ENCODE measurements at places on chromosomes 16 and 17.

- DNase-seq = no peak
Measured at GRCh38 chr17:48576479-48577309, 1.5 kb downstream of the HOXB4 start.

- DNase-seq = no peak
Measured at GRCh38 chr17:30340801-30341356, 7.0 kb upstream of the TMIGD1 start.

DNA sequence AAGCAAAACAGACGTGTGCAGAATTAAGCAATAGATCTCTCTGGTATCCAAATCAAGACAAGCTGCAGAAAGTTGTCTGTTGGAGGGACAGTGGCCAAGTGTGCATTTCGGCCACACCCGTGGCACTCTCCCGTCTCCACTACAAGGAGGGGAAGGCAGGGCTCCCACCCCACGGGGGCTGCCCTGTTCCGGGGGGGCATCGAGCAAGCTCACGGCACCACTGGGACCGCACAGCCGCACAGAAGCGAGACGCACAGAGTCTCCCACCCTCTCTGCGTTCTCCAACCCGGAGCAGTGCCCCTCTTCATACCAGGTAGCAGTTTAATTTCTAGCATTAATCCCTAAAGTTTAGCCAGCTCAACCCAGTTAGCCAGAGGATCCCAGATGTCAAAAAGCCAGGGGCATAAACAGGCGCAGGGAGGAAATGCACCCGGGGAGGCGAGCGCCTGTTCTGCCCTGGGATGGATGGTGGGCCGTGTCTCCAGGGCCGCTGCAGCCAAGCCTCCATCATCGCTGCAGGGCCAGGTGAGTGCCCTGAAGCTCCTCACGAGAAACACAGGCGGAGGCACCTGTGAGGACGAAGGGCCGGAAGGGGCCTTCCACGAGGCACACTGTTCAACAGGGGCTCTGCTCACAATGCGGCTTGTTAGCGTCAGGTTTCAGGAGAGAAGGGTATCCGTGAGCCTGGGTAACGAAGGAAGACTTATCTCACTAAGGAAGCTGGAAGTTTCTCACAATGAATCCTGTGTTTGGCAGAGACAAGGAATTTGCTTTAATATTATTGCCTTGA lies 42.1 kb upstream of the METRNL start:
- DNase-seq = no peak

DNA sequence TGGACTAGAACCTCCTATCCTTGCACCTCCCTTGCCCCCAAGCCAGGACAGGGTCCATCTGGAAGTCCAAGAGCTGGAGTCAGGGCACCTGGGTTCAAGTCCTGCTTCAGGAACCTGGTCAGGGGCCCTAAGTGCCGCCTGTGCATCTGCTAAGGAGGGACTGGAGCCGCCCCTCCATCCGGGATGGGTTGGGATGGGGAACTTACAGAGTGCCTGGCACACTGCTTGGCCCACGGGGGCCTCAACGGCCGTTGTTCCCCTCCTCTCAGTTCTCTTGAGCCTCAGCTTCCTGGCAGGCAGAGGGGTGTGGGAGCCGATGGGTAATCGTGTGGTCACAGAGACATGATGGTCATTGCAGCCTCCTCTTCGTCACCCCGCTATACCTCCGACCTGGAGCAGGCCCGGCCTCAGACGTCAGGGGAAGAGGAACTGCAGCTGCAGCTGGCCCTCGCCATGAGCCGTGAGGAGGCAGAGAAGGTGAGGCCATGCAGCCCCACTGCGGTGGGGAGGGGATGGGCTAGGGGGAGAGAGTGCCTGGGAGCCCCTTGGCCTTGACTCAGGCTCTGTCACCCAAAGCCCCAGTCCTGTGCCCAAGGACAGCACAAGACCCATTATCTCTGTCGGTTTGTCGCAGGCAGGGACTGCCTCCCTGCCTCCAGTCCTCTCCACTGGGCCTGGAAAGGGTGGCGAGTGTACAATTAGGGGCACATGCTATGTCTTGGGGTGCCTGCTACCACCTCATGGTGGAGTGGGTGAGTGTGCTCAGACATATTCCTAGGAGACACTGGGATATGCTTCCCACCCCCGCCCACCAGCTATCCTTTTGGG lies 5.4 kb downstream of the EPN3 start:
- DNase-seq = no peak

DNA sequence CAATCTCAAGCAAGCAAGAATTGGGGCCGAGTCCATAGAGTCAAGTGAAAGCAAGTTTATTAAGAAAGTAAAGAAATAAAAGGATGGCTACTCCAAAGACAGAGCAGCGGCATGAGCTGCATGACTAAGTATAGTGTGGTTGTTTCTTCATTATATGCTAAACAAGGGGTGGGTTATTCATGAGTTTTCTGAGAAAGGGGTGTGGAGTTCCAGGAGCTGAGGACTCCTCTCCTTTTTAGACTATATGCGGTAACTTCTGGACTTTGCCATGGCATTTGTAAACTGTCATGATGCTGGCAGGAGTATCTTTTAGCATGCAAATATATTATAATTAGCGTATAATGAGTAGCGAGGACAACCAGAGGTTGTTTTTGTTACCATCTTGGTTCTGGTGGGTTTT lies 819.9 kb downstream of the KCNJ2 start:
- DNase-seq = no peak

DNA sequence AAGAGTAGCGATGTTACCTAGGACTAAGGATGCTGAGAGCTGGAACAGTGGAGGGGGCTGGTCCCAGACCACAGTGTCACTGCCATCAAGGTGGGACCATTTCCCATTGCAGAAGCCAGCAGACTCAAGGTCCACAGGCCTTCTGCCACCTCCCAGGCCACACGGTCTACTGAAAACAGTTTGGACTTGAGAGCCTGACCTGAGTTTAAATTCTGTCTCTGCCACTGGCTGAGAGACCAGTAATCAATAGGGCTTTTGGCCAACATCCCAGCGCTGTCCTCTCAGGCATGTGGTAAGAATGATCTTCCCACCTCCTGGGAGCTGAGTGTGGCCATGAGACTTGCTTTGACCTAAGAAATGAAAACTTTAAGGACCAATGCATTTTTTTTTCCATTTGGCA lies 331.4 kb upstream of the CDH5 start:
- DNase-seq = no peak

- no peak for DNase-seq
Measured at GRCh38 chr16:88289001-88289400, 93.8 kb upstream of the ZNF469 start.

DNA sequence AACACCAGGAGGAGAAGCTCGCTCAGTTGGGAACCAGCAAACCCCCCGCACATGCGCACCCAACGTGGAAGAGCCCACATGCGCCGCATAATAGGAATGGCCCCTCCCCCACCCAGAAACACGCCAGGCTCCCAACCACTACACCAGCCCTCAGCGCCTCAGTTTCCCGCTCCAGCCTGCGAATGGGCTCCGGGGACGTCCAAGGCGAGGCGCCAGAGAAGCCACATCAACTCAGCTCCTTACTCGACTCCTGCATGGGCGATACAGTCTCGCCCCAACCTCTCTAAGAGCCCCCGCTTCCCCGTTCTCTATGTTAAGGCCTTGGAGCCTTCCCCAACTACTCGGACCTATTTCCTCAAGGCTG lies 504 bp downstream of the SRSF1 start:
- peak; percentile 16 for DNase-seq

DNA sequence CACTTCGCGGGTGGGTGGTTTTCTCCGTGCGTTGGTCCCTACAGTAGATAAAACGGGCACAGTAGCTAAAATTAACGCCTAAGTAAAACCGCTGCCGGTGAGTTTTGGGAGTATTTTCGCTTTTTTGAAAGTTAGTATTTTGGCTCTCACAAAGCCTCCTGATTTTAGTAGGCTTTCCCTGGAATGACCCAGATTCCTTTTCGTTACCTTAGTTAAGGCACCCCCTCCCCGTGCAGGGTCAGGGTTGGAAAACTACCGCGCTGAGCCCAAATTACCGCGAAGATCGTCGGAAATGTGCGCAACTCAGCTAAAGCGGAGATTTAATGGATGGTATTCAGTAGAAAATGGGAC lies 28.3 kb upstream of the ST6GALNAC1 start:
- DNase-seq = no peak

- DNase-seq = no peak
Measured at GRCh38 chr16:83005653-83006160, 378.9 kb downstream of the CDH13 start.

GRCh38 chr17:83109793-83110645 lies 30.6 kb downstream of the METRNL start:
- no peak for DNase-seq

- DNase-seq = no peak
Measured at GRCh38 chr17:73467651-73468050, 155.8 kb upstream of the CDC42EP4 start.

GRCh38 chr17:49012769-49013255 lies 15.6 kb downstream of the IGF2BP1 start:
- no peak for DNase-seq

DNA sequence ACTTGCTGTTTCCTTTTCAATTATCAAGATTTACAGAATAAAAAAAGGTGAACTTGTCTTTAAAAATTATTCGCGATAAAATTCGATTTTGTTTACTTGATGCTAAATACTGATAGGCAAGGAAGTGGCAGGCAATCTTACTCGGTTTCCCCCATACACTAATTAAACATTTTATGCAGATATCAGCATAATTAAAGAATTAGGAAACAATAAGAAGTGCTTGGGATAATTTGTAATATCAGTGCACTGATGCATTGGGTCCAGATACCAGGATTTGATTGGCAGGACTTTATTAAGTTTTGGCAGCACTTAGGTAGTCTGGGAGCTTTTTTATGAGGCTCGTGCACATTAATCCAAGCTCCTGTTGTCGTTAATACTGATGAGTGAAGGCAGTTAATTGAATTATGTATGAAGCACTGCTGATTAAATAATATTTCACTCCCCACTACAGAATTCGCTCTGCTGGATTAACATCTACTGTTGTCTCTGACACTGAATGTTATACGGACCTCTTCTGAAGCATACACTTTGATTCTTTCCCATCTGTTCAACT lies 165.6 kb downstream of the CA10 start:
- no peak for DNase-seq

DNA sequence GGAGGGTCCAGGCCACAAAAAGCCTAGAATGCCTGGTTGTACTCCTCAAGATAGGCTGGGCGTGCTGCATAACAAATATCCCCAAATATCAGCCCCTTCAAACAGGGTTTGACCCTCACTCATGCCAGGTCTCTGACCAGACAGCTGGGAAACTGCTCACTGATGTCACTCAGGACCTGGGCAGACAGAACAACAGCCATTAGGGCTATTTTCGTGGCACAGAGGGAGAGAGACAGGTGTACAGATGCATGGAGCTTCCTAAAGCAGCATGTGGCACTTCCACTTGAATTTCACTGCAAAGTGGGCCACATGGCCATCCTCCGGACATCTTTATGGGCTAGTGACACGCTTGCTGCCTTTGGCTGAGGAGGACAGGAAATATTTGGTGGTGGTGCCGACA lies 73.1 kb downstream of the SREBF1 start:
- no peak for DNase-seq

DNA sequence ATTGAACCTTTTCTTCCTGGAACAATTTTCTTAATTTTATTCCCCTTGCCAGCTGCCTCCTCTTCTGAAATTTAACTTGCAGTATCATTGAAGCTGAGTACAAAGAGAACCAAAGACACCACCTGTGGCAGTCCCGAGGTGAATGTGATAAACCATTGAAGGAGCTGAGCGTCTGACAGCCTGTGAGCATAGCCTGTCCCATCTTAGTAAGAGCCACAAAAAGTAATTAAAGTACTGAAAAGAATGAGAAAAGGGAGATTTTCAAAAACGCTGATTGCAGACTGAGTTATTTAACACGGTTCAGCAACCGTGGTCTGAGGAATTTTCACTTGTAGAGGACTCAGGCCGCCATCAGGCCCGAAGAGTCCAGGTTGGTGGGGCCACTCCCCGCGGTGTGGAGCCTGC lies 27.2 kb upstream of the ST6GALNAC1 start:
- no peak for DNase-seq

GRCh38 chr16:67284699-67285646 lies 5.6 kb downstream of the PLEKHG4 start:
- no peak for DNase-seq

DNA sequence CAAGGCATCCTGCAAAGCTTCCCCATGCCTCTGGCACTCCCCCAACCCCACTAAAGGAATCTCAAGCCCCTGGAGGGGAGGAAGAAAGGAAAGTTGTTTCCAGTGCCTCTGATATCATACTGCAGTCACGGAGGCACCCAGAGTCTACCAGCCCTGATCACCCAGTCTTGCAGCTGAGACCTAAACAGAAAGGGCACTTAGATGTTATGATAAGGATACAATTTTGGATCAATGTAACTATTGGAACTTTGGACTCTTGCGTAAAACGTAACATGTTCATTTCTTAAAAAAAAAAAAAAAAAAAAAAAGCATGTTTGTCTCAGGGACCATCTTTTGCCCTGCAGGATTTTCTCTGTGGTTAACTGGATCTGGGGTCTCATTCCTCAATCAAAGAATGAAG lies 52.4 kb upstream of the COX10 start:
- DNase-seq = no peak

DNA sequence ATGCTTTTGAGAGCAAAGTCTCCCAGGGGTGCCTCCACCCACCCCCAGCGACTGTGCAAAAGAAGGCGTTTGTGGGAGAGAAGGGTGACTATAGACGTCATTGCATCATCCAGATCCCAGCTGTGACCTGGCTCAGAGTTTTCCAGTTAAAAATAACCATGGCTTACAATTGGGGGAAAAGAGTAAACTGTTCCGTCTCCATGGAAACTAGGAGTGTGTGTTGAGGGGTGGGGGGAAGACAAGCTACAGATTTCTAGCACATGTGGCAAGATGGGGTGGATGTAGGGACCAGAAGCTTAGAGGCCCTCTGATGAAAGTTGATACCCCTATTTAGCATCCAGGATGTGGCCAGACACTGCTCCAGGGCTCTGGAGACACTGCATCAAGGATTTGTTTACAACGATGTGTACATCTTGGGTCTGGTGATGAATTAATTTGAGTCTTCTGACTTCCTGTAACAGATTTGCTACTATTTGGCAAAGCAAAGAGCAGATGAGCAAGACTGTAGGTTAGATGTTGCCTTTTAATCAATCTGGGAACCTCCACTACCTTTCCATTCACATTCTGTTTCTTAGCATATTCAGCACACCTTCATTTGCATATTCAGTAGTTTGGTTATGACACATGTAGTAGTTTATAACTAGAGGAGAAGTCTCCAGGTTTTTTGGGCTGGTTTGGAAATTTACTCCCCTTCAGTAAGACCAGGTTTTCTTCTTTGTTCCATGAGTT lies 6.2 kb upstream of the DUSP14 start:
- no peak for DNase-seq

GRCh38 chr16:4052801-4053293 lies 63.4 kb downstream of the ADCY9 start:
- no peak for DNase-seq

DNA sequence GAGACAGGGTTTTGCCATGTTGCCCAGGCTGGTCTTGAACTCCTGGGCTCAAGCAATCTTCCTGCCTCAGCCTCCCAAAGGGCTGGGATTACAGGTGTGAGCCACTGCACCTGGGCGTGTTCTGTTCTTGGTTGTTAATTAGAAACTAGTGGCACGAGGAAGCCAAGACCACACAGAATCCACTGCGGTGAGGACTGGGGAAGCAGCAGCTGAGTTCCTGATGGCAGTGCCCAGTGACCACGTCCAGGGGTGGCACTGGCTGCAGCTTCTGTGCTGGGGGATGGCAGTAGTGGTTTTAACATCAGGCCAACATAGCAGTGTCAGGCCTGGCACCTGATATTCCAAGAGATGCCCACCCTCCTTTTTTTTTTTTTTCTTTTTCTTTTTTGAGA lies 39.7 kb upstream of the NDRG4 start:
- DNase-seq = no peak

Data from effector memory CD8-positive, alpha-beta T cell (primary cell).